ENCODE measurements at places on chromosomes 5 and 9.

GRCh38 chr9:110821064-110821463 is 152.5 kb downstream of the MUSK start:
- DNase-seq, result no peak

GRCh38 chr9:97445119-97445701 is 33.3 kb downstream of the TDRD7 start:
- no peak for DNase-seq

GRCh38 chr5:173575985-173576384 is 40.5 kb downstream of the BOD1 start:
- DNase-seq, result no peak

- DNase-seq, result no peak
These were observed 51.4 kb downstream of the COL5A1 start for GRCh38 chr9:134693011-134693410.

- no peak for DNase-seq
These were observed 366.8 kb downstream of the ARRDC3 start for GRCh38 chr5:91016322-91016721.
